ENCODE measurements at places on chromosomes 12 and 14.

GRCh38 chr14:54368291-54368690 is 28.5 kb upstream of the CDKN3 start:
- no peak for DNase-seq

DNA sequence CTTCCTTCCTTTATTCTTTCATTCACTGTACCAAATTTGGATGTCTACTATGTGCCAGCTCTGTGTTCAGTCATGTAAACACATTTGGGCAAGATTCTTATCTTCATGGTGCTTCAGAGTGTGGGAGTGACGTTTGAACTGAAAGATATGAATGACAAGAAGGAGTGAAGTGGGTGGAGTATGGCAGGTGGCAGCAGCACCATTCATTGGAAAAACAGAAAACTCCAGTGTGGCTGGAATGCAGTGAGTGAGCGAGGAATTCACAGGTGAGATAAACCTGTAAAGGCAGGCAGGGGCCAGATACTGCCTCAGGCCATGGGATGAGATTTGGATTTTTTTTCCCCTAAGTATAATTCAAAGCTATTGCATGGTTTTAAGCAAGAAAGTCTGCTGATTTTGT is 140.7 kb upstream of the CCDC198 start:
- no peak for DNase-seq

DNA sequence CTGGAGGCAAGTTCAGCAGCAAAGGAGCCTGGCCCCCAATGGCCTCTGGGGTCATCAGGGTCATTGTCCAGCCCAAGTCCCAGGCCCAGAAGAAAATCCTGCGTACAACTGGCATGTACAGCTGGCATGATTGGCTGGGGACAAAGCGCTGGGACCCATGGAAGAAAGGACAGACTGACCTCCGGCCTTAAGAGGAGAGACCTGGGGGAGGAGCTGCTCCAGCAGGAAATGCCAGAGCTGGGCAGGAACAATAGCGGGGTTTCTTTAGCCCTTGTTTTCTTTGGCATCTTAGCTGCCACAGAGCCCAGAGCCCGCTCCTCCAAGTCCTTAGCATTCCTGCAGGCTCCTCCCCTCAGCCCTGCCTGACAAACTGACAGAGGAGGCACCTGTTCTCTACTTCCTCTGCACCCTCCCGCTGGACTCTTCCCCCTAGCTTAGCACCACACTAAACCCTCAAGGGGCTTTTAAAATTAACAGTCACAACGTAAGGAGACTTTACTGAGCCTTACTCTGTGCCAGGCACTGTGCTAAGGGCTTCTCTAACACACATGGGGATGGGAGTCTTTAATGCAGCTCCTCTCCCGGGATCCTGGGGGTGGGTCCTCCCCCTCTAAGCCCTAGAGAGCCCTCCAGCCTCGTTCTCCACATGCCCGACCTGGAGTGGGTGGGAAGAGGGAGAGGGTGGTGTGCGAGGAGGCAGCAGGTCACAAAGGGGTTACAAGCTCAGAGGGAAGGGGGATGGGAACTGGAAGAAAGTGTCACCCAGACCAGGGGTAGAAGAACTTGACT is 1.8 kb upstream of the AQP5 start:
- no peak for DNase-seq

DNA sequence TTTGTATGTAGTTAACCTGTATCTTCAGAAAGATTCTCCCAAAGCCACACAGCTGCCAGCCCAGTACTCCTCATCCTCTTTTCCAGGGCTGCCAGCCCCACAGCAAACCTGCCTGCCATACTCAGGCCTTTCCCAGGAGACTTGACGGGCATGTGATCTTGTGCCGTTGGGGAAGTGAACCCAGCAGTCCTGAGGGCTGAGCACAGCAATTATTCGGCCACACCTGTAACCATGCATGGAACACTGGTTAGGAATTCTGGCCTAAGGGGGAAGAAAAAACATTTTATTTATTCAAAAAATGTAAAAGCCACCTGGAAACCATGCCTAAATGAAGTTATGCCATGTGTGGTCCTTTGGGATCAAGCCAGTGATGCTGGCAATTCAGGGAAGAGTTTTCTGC is 145.3 kb downstream of the GRIN2B start:
- no peak for DNase-seq

- DNase-seq: no peak
Observed at GRCh38 chr12:76863005-76863670, 15.7 kb downstream of the CSRP2 start.

DNA sequence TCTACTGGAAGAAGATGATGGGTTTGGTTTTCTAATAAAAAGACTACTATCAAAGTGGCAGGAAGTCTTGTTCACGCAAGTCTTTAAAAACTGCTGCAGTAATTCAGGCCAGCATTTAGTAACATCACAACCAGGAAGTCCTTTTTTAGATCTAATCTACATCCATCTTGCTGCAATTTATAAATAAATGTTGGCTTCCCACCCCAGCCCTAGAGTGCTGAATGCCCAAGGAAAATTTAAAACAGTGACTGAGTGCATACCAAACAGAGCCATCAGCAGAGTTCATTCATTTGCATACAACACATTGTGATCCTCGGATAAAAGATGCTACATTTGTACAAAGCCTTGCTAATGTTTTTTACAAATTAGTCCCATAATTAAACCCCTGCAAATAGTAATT is 72.1 kb downstream of the PHLDA1 start:
- DNase-seq: no peak

- DNase-seq: no peak
Observed at GRCh38 chr14:69615121-69615495, 3.7 kb downstream of the SUSD6 start.

DNA sequence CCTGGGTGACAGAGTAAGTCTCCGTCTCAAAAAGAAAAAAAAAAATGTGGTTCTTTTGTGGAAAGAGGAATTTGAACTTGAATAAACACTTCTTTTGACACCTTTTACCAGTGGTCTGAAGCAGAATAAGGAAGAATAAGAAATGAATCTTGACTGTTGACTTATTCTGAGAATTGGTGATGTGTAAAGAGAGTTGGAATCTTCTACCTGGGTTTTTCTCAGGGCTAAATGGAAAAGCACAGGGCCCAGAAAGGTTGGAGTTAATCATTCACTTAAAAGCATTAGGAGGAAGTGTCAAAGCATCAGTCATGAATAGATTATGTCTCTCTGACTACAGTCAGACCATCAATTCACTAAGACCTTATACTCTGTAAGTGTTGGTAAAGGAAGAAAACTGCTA is 13.9 kb downstream of the PNMA1 start:
- no peak for DNase-seq

Measured in NCI-H1417 treated with DMSO at 0.1 percent for 48 hours (cell line).